ENCODE measurements at places on chromosomes 1 and 21.

DNA sequence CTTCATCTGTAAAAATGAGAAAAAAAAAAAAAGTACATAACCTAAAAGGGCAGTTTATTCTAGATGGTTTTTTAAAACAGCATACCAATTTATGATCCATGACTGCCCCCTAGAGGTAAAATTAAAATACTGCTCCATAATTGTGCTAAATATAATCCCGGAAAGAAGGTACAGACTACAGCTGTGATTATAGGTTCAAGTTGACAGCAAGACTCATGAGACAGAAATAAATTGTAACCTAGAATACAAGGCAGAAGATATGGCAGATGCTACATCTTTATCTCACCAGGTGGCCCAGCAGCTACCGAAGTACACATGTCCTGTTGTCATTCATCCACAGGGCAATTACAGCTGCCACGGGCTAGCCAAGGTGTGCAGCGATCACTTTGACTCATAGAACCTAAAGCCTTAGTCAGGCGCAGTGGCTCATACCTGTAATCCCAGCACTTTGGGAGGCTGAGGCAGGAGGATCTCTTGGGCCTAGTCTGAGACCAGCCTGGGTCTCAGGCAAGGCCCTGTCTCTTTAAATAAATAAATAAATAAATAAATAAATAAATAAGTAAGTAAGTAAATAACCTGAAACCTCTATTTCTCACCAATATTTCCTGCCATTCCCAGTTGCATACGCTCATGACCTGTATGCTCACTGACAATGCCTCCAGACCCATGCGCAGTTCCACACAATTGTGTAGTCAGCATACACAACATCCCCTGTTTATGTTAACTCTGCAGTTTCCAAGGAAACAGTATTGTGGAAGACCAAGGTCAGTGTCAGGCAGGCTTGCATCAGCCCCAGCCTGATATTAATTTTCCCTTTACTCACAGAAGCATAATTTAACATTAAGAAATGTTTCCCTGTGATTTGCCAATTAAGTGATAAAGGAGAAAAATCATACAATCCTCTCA, 18.3 kb upstream of the PPIE start:
- no peak for DNase-seq

DNA sequence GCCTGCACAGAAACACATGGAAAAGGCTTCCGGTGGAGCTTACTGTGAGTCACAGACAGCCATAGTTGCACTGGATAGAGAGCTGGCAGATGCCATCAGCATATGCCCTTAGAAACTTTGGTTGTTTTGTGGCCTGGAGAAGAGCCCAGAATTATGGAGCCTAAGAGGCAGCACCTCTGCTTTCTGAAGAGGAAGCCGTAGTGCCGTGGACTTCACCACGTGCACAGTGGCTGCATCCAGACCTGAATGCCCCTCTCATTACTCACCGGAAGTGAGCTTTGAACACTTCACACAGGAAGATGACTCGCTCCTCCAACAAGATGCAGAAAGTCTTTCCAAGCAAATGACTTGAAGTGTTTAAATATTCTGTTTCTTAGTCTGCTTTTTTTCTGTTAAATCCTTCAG, 28.4 kb downstream of the JUN start:
- DNase-seq: peak; percentile 84

DNA sequence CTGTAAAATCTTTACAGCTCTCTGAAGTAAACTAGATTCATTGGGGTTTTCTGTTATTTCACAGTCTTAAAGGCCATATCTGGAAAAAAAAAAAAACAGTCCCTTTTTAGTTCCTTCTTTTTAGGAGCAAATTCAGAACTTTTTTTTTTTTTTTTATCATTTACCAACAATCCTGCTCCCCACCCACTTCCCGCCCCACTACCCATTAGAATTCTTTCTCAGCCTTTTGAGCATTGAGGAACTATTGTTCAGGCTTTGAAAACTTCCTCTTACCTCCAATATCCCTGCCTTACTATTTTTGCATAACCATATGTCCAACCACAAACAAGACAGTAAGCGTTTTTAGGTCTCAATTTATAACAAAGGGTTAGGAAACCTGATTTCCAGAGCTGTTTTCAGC, 330.1 kb downstream of the PLPP3 start:
- DNase-seq: no peak

GRCh38 chr1:72763481-72763880, 481.1 kb upstream of the NEGR1 start:
- DNase-seq: no peak

- DNase-seq: no peak
Measured at GRCh38 chr21:21187579-21187978, 189.4 kb downstream of the NCAM2 start.

GRCh38 chr1:221834698-221835513, 93.0 kb upstream of the DUSP10 start:
- no peak for DNase-seq

GRCh38 chr1:183730886-183731573, 73.9 kb upstream of the RGL1 start:
- DNase-seq: no peak

DNA sequence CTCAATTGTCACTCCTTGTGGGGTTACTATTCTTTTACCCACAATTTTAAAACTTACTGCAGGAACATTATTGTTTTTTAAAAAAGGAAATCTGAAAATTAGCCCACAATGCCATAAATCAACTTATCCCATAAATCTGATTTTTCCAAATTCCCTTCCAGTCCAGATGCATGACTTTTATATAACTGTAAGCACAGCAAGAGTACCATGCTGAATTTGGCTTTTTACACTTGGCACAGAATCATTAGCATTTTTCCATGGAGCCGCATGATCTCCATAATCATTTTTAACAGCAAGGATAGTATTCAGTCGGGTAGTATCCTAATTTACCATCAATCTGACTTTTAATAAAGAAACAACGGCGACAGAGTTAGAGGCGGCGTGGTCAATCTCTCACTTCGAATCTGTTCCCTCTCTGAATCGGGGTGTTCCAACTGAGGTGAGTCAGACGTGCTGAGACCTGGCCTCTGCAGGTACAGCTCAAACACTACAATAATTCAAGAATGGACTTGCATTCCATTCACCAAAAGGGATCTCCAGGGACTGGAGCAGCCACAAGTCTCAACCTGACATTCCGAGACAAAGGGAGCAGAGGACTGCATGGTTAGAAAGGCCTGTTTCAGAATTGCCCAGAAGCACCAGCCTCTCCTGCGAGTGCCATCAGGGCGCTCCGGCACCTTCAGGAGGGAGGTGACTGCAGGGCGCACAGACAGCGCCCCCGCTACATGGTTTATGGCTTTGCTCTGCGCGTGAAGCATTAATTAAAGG, 48.9 kb downstream of the SLC66A1 start:
- DNase-seq: no peak

GRCh38 chr1:195580988-195581387, 1027.3 kb downstream of the KCNT2 start:
- DNase-seq: no peak

DNA sequence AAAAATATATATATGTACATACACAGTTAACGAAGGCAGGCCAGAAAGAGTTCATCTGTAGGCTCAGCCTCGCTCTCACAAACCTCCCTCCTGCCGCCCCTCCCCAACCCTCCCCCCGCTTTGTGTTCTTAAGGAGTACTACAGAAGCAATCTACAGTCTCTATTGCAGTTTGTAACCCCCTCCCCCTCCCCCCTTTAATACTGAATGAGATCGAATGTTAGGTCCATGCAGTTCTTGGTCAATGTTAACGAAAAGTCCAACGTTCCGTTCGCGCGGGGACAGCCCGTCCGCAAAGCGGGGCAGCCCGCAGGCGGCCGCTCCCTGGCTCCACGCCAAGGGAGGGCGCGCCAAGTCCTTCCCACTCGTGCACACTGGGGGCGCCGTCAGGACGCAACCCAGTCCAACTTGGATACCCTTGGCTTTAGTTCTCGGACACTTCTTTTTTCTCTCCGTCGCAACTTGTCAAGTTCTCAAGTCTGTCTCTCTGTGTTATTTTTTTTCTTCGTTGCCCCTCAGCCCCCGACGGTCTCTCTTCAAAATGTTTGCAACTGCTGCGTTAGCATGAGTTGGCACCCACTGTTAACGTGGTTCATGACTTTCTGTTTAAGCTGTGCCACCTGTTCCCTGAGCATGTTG, 2.2 kb downstream of the JUN start:
- DNase-seq: peak; percentile 71

DNA sequence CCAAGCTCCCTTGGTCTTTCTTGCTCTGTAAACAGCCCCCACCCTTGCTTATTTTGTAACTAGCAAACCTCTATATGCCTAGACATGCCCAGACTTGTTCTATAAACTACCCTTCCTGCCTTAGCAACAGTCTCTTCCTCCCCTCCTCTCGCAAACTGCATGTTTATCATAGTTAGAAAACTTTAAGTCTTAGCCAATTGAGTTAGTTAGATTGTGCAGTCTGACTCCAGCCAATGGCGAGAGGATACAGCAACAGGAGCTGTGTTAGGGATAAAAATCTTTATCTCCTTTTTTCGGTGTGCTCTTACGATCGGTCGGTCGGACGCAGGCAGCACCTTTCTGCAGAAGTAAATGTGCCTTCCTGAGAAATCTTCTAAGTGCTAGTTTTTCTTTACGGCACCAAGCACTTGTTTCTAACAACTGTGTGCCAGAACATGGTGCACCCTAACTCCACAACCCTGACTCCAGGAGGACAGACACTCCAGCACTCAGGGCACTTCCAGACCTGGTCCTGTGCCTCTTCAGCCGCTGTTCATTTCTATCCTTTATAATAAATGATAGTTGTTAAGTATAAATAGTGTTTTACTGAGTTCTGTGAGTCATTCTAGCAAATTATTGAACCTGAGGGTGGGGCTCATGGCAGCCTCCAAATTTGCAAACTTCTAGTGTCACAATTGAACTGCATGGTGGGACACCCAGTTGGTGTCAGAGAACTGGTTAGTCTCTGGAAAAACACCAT, 25.7 kb upstream of the GNG4 start:
- DNase-seq: no peak

DNA sequence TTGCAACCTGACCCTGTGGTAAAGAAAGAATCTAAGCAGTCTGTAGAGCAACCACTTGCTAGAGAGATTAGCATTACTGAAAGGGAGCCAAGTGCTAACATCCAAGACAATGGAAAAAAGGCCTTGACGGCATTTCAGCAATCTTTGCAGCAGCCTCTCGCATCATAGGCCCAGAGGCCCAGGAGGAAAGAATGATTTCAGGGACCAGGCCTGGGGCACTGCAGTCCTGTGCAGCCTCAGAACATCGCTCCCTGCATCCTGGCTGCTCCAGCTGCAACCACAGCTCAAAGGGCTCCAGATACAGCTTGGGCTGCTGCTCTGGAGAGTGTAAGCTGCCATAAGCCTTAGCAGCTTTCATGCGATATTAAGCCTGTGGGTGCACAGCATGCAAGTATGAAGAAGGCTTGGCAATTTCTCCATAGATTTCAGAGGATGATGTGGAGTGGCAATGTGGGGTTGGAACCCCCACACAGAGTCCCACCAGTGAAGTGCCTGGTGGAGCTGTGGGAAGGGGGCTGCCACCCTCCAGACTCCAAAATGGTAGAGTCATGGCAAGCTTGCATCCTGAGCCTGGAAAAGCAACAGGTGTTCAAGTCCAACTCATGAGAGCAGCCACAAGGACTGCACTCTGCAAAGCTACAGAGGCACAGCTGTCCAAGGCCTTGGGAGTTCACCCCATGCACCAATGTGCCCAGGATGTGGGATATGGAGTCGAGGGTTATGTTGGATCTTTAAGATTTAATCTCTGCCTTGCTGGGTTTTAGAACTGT, 110.6 kb upstream of the HMGB4 start:
- DNase-seq: no peak

- DNase-seq: no peak
Measured at GRCh38 chr21:44962403-44962966, 22.7 kb downstream of the SLX9 start.

GRCh38 chr1:6486433-6487011, 4.9 kb downstream of the PLEKHG5 start:
- DNase-seq: peak; percentile 78

GRCh38 chr1:230210326-230210980, 143.4 kb downstream of the GALNT2 start:
- DNase-seq: no peak
